Aorta (tissue), 5 donors: ENCODE measurements at places on chromosomes 12 and 14. TPM values are rescaled to one million over a fixed set of nuclear protein-coding genes. Genes with fewer than 3 reads are reported as not detected.

DNA sequence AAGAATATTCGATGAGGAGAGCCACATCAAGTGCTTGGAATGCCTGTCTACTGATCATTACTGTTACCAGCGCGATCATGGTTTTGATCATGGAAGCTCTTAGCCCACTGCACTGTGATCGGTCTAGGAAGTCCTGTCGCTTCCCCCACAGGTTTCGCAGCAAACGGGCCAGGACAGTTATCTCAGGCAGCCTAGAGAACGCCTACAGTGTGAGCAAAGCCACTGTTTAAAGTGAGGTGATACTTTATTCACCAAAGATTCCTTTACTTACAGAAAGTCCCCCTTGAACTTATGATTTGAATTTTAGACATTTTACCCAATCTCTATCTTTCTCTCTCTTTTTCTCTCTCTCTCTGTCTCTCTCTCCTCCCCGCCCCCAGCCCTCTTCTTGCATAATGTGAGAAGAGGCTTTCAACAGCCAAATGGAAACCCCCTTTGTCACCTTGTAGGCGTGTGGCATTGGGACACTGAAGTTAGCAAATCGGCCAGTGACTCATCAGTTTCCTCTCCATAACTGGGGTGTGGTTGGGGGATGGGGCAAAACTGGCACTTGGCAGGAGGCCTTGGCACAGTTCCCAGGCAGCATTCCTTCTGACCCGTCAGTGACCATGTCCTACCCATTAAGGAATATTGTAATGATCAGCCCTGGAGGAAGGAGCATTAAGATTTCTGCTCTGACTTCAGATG is 214.8 kb downstream of the CHST11 start:
- peak; percentile 96 for DNase-seq

DNA sequence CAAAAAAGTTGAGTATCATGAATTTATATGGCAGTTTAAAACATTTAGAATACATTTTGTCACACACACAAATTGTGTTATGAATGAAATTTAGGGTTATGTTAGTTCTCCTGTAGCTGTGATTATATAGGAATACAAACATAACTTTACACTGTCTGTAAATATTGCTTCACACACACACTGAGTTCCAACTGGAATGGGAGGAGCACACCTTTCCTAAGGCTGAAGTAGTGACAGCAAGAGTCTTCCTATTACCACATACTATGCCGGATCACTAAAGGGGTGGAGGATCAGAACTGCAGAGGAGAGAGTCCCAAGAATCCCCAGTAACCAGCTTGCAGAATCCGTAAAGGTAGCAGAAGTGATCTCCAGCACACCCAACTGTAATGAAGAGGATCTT is 63.7 kb downstream of the DNAI7 start:
- DNase-seq, result no peak

Gene FITM1
- 0.75 TPM for total RNA-seq

Gene ACRBP
- 5.2 TPM for total RNA-seq

- no peak for DNase-seq
Observed at GRCh38 chr14:64296561-64296960, 2.4 kb upstream of the ESR2 start.
